ENCODE measurements at places on chromosomes 11 and 22. TPM values are rescaled to one million over a fixed set of nuclear protein-coding genes. Genes with fewer than 3 reads are reported as not detected.

DNA sequence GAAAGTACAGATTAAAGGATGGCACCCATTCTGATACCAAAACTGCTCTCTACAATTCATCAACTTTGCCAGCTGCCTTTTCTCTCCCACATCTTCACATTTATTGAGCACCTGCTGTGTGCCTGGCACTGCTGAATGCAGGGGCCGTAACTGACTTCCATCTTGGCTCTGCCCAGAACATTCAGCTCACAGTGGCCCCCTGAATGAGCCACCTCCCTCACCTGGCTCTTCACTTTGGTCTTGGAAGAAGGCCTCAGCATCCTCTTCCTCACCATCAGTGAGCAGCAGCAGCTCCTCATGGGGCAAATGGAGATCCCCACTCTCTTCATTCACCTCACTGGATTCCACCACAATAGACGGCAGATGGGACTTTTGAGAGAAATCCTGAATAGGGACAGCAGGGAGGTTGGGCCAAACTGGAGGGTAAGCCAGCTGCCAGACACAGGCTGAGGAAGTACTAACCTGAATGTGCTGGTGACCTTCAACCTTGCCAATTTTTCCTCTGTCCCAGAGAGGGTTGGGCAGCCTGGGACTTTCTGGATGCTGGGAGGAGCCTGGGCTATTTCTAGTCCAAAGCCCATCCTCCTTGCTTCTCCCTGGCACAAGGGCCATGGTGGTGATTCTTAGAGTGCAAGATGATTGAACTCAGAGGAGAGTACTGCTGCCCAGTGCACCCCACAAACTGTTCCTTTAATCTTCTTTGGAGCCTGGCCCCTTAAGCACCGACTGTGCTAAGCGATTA, 1.9 kb upstream of the UQCC3 start:
- no peak for DNase-seq

DNA sequence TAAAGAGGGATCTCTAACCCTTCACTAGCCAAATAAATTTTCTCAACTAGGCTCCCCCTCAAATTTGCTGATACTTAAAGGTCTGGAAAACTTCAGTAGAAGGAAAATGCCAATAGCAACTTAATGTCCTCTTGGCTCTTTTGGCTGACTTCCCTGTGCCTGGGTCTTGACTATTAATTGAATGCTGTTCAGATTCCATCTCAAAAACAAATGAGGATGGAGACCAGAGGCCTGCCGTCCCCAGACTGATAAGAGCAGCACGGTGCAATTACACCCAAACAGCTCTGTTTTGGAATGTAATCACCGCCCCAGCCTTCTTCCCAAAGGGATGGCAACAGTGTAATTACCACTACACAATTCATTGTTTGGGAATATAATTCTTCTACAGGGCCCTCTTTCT, 89.3 kb upstream of the CHRM4 start:
- DNase-seq: no peak

DNA sequence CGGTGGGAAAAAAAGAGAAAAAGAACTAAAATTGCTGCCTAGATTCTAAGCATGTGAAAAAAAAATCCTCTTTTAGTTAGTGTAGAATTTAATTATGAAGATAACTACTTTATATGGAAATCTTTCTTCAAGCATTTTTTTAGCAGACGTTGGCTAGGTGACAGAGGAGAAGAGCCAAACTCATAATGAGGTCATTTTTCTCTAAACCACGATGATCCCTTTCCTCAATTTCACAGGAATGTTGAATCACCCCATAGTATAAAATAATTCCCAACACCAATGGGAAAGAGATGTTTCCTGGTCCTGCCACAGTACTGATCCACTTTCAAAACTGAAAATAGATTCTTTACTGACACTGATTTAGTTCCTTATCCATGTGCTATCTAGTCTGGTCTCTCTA, 319.8 kb downstream of the DLG2 start:
- no peak for DNase-seq

DMC1 gene
- 6.9 TPM for total RNA-seq

DLG2 gene
- total RNA-seq: 42.4 TPM

- no peak for DNase-seq
These were observed 25.2 kb downstream of the LIF start for GRCh38 chr22:30221121-30221992.

RIC8A gene
- total RNA-seq: 60.2 TPM

DNA sequence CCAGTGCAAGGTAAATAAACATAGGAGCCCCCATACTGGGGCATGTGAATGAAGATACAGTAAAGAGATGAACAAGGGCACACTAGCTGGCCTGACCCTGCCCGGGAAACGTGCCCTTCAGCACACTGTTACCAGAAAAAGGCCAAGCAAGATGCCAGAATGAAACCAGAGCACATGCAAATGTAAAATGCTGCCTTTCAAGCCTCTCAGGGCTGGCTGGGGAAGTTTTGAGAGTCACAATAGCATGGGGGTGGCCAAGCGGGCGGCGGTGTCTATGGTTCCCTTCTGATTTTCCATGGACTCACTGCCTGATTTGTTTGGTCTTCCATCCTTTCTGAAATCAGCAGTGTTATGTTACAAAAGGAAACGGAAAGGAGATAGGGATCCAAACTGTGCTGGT, 18.9 kb upstream of the SUSD2 start:
- no peak for DNase-seq

GRCh38 chr11:33063326-33063881, 24.0 kb downstream of the TCP11L1 start:
- DNase-seq: no peak

ISX gene
- total RNA-seq: not detected

- no peak for DNase-seq
These were observed 834.5 kb downstream of the FAM181B start for GRCh38 chr11:81899156-81899555.

GRCh38 chr22:25362215-25362882, 142.9 kb downstream of the CRYBB2 start:
- DNase-seq: no peak

UPB1 gene
- 0.90 TPM for total RNA-seq

Data from urinary bladder (tissue), 4 donors.